Transverse colon (tissue), 4 donors: ENCODE measurements at places on chromosomes 7 and 10. TPM values are rescaled to one million over a fixed set of nuclear protein-coding genes. Genes with fewer than 3 reads are reported as not detected.

GRCh38 chr10:3427950-3428354 lies 255.4 kb upstream of the PITRM1 start:
- peaks cover 11% of the 10 kb centered on the region for H3K4me1 ChIP-seq
- no peaks in the 10 kb centered on the region for H3K27me3 ChIP-seq
- H3K4me3 ChIP-seq = no peak overlapping the region
- H3K27ac ChIP-seq = peak overlapping the region; percentile 76
- DNase-seq = no peak
- H3K36me3 ChIP-seq = no peaks in the 10 kb centered on the region

- H3K36me3 ChIP-seq = no peaks in the 10 kb centered on the region
- peak overlapping the region; percentile 88 for H3K27ac ChIP-seq
- H3K4me3 ChIP-seq = peak overlapping the region; percentile 42
Measured at GRCh38 chr7:78018641-78019446, 220.3 kb downstream of the PHTF2 start.

GRCh38 chr10:79285315-79286197 lies 61.7 kb upstream of the PPIF start:
- peak overlapping the region; percentile 65 for H3K27ac ChIP-seq
- H3K4me3 ChIP-seq = no peak overlapping the region
- H3K4me1 ChIP-seq = peaks cover 17% of the 10 kb centered on the region
- no peaks in the 10 kb centered on the region for H3K36me3 ChIP-seq
- H3K27me3 ChIP-seq = no peaks in the 10 kb centered on the region
- DNase-seq = no peak

GRCh38 chr10:69558559-69558958 lies 14.7 kb downstream of the NEUROG3 start:
- H3K4me3 ChIP-seq = no peak overlapping the region
- no peaks in the 10 kb centered on the region for H3K4me1 ChIP-seq
- no peak for DNase-seq
- H3K36me3 ChIP-seq = no peaks in the 10 kb centered on the region

DNA sequence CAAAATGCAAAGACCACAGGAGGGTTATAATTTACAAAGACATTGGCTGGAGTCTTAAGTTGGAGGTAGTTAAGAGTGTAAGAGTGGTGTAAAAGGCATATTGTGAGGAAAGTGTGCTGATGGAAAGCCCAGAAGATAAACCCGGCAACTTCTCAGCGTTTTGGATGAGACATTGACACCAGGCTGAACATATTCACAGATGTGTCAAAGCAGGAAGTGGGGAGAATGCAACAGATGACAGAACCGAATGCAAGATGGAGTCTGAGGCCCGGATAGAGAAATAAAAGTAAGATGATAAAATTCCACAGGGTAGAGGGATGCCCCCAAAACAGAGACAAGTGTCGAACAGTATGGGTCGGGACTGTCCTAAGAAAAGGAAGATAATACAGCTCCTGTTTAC lies 230.4 kb upstream of the TMEM72 start:
- H3K4me1 ChIP-seq = no peaks in the 10 kb centered on the region
- no peaks in the 10 kb centered on the region for H3K27me3 ChIP-seq

GRCh38 chr7:117274951-117275350 lies 47.9 kb downstream of the WNT2 start:
- H3K36me3 ChIP-seq = no peaks in the 10 kb centered on the region
- H3K27ac ChIP-seq = no peak overlapping the region
- H3K4me1 ChIP-seq = no peaks in the 10 kb centered on the region
- DNase-seq = no peak
- peaks cover 5% of the 10 kb centered on the region for H3K27me3 ChIP-seq
- H3K4me3 ChIP-seq = no peak overlapping the region

- H3K4me1 ChIP-seq = peaks cover 61% of the 10 kb centered on the region
- H3K4me3 ChIP-seq = no peak overlapping the region
- peak overlapping the region; percentile 88 for H3K27ac ChIP-seq
- peak; percentile 55 for DNase-seq
- H3K36me3 ChIP-seq = no peaks in the 10 kb centered on the region
Measured at GRCh38 chr10:110504111-110504735, 6.5 kb downstream of the DUSP5 start.

DNA sequence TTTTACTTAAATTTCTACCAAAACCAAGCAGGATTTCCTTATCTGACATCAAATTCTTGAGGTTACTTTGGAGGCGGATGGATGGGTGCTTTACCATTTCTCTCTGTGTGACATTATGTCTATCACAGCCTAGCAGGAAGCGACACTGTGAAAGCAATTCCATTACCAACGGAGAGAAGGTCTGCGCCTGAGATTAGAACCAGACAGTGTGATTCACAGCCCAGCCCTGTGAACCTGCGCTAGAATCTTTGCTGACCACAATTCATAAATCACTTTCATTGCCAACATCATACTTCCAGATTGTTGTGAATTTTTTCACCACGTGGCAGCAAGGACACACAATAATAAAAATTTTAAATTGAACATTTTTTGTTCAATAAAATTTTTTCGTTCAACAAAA lies 126.5 kb downstream of the CUBN start:
- peaks cover 3% of the 10 kb centered on the region for H3K4me1 ChIP-seq
- no peaks in the 10 kb centered on the region for H3K27me3 ChIP-seq
- H3K36me3 ChIP-seq = no peaks in the 10 kb centered on the region
- peak overlapping the region; percentile 52 for H3K27ac ChIP-seq
- H3K4me3 ChIP-seq = no peak overlapping the region
- no peak for DNase-seq

- no peak for DNase-seq
- no peak overlapping the region for H3K27ac ChIP-seq
- no peak overlapping the region for H3K4me3 ChIP-seq
- no peaks in the 10 kb centered on the region for H3K36me3 ChIP-seq
Measured at GRCh38 chr7:128742206-128742605, 3.0 kb downstream of the CALU start.

- no peaks in the 10 kb centered on the region for H3K36me3 ChIP-seq
- H3K27ac ChIP-seq = no peak overlapping the region
- H3K27me3 ChIP-seq = no peaks in the 10 kb centered on the region
Measured at GRCh38 chr10:11386044-11386443, 225.4 kb downstream of the USP6NL start.

DNA sequence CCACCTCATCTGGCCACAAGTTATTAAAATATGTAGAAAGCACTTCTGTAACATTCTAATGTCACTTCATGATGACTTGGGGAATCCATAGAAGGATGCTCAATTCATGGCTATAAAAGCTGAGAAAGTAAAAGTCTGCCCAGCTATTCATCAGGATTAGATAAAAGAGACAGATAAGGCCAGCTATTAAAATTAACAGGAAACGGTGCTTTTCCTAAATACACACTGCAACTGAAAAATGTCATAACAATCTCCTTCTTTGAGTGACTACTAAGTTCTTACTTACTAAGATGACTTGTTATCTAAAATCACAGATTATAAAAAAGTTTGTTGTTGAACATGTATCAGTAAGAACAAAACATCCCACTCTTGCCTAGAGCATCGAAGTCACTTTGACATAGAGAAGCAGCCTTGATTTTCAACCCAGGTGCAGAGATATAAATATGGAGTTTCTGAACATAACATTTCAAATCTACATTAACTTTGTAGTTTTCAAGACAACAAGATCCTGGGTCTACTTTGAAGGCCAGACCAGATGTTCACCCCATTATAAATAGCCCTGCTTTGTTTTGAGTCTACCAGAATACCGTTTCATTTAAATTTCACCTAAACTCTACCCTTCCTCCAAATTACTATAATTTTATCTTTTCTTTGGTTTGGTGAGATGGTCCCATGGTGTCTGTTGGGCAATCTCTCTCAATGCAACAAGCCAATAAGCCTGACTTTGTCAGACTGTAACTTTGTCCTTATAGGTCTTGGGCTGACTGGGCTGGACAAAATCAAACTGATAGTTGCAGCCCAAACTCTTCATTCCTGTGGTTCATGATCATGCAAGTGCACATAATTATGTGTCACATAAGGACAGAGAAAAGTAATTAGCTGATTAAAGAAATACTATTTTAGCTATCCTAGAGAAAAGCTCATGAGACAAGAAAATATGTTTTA lies 24.0 kb downstream of the HYCC1 start:
- no peaks in the 10 kb centered on the region for H3K36me3 ChIP-seq
- no peak for DNase-seq
- no peak overlapping the region for H3K4me3 ChIP-seq
- no peaks in the 10 kb centered on the region for H3K4me1 ChIP-seq
- H3K27ac ChIP-seq = no peak overlapping the region

DNA sequence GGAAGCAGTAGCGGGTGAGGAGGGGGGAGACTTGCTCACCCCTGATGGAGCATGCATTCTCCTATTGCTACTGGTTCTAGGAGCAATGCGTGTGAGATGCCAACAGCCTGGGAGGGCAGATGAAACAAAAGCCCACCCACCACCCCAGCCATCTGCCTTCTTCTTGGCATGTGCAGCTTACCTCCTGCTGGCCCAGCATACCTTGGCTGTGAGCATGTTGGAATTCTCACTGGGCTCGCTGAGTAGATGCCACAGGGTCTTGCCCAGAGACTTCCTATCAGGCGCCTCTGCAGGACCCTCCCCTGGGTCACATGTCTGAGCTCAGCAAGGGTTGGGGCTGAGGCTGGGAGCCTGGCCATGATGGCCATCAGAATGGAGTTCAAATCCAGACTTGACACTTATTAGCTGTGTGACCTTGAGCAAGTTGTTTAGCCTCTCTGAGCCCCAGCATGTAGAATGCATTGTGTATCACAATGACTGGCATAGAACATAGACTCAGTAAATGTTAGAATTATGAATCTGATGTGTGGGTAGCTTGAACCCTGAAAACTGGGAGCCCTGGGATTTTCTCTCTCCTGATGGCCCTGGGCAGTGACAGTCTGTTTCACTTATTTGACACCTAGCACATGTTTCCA lies 38.2 kb downstream of the CDH23 start:
- no peak overlapping the region for H3K4me3 ChIP-seq
- no peak for DNase-seq
- no peak overlapping the region for H3K27ac ChIP-seq
- no peaks in the 10 kb centered on the region for H3K4me1 ChIP-seq

GRCh38 chr10:33832124-33832787 lies 497.8 kb upstream of the NRP1 start:
- H3K36me3 ChIP-seq = no peaks in the 10 kb centered on the region
- H3K27ac ChIP-seq = no peak overlapping the region
- H3K4me1 ChIP-seq = no peaks in the 10 kb centered on the region

DNA sequence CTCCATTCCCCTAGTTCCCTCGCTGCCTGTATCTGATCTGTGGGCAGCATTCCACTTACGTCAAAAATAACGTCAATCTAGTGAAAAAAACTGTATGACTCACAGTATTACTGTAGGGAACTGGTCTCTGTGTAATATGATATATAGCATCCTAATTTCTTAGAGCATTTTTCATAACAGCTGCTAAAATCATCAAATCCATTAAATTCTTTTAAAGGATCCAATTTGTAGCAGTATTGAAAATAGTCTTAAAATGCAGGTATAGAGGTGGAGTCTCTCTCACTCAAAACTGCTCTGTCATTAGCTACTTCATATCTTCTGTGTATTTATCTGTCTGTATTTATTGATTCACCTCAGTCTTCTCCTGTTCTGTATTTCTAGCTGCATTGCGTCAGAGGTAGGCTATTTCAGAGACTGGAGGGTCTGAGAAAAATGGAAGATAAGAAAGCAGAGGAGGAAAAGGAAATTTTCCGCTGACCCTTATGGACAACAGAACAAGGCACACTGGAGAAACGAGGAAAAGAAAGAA lies 59.9 kb downstream of the PON1 start:
- DNase-seq = no peak
- H3K4me1 ChIP-seq = no peaks in the 10 kb centered on the region
- H3K27me3 ChIP-seq = no peaks in the 10 kb centered on the region
- H3K36me3 ChIP-seq = no peaks in the 10 kb centered on the region

Gene LGI1
- 1.1 TPM for total RNA-seq

Gene OPTN
- 39.2 TPM for total RNA-seq

Gene PLEKHS1
- 12.0 TPM for total RNA-seq

Gene SLC29A3
- 0.75 TPM for total RNA-seq

Gene STOX1
- total RNA-seq = 1.7 TPM

Gene C10orf62
- not detected for total RNA-seq

Gene MYO1G
- total RNA-seq = 2.5 TPM
